ENCODE measurements at places on chromosomes 11 and 22.

DNA sequence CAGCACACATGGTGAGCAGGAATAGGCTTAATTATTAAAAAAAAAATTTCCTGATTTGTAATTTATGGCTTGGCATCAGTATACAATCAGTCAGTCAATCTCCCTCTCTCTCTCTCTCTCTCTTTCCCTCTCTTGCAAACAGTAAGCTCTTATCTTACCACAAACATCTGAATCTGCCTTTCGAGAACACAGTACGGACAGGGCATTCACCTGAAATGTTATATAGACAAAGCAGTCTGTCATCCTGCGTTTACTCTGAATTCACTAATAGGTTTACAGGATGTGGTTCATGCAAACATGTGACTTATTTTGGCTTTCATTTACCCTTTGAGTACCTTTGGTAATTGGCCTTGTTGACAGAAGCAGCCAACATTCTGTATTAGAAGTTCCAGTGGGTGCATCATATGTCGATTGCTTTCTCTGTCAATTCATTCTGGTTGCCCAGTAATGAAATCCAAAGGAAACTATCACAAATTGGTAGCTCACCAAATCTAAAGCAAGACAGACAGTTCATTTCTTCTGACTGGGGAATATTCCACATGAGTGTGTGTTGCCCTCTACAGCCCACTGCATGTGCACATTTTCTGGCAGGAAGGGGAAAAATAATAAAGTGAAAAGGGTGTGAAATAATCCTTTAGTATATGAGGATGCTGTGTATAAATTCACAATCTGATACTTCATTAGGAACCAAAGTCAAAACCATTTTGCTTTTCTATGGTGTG, 1058.2 kb downstream of the LRRC4C start:
- DNase-seq = no peak

- no peak for DNase-seq
Measured at GRCh38 chr11:76704171-76704948, 33.8 kb upstream of the LRRC32 start.

GRCh38 chr11:44760477-44760872, 33.7 kb downstream of the TSPAN18 start:
- no peak for DNase-seq

GRCh38 chr11:70278994-70279393, 8.5 kb downstream of the PPFIA1 start:
- no peak for DNase-seq

GRCh38 chr11:111635706-111636045, 33.4 kb downstream of the SIK2 start:
- DNase-seq = no peak

GRCh38 chr11:103744496-103745153, 291.8 kb upstream of the DDI1 start:
- no peak for DNase-seq

DNA sequence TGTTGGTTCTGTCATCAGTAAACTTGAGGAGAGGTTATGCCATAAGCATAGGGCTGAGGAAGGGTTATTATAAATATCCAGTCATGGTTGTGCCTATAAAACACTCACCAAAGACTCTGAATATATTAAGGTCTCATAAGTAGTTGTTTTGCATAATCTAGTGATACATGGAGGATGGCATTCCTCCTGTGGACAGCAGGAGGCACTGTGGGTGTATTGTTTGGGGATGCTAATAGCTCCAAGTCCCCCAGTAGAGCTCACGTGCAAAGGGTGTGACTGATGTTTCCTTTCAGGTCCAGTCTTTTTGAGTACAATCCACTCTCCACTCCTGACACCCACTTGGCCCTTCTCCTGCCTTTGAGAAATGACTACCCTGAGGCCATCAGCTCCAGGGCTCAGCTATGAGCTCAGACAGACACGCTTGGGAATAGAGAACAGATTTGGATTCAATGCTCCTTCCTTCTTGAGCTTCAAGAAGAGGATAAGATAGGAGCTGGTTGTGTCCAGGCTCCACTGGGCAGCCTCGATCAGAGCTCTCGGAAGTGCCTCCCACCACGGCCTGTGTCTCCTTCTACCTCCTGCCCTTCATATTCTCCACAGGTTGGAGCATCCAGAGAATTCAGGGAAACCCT, 85.2 kb upstream of the IGLL5 start:
- peak; percentile 20 for DNase-seq

DNA sequence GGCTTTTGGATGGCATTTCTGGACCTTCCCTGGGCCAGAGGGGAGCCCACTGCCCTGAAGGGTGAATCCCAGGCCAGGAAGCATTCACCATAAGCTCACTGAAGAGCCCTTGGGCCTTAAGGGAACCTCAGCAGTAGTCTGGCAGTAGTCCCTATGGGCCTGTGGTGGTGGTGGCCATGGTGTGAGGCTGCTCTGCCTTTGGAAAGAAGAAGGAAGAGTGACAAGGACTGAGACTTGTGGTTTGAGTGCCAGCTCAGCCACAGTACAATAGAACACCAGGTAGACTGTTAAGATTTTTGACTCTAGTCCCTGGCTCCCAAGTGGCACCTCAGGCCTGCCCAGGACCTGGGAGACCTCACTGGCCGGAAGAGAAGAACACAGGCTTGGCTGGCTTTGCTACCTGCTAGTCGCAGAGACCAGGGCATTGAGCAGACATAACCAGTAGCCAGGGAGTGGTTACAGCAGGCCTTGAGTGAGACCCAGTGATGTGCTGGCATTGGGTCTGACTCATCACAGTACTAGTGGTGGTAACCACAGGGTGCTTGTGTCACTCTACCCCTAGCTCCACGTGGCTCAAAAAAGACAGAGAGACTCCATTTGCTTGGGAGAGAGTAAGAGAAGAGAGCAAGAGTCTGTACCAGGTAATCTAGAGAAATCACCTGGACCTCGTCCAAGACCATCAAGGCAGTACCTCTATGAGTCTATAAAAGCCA, 259.8 kb upstream of the BLID start:
- no peak for DNase-seq

- no peak for DNase-seq
Measured at GRCh38 chr11:100151944-100152343, 535.1 kb upstream of the ARHGAP42 start.

GRCh38 chr11:8318536-8318935, 54.9 kb upstream of the LMO1 start:
- no peak for DNase-seq

DNA sequence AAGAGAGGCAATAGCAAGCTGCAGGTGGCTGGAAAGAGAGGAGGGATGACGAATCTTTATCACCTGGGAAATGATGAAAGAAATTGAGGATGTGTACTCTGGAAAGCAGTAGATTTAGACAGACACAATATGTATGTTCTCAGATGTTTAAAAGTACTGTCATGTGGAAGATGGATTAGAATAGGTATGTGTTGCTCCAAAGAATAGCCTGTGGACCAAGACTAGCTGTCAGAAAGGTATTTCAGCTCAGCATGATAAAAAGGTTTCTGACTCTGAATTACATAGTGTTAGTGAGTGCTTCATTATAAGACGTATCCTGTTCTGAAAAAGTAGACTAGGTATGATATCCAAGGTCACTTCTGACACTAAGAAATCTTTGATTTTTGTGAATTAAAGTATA, 322.4 kb downstream of the CNTN5 start:
- no peak for DNase-seq

DNA sequence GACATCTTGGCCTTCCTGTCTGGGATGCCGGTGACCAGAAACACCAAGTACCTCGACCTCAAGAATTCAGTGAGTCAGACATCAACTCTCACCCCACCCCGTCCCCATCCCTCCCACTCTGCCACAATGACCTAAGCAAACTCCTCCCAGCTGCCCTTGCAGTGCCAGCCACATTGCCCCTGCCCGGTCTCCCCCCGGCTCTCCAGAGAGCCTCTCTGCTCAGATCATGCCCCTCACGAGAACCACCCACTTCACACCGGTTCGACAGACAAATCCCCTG, 23.6 kb upstream of the MYRF start:
- DNase-seq = no peak

DNA sequence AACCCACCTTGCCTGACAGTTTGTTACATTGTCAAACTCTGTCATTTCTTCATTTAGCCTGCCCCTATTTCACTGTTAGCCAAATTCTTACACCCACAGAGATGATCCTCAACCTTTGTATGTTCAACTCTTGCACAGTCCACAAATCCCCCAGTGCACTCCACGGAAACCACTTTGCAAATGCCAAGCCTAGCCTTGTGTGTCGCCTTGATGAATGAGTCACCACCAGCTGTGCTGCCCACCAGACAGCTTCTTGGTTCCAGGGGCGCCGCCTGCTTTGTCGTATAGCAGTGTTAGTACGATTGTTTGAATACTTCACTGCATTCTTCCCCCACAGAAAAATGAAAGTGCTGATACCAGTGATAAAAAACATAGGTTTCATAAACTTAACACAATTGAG, 686.3 kb downstream of the NTM start:
- no peak for DNase-seq

DNA sequence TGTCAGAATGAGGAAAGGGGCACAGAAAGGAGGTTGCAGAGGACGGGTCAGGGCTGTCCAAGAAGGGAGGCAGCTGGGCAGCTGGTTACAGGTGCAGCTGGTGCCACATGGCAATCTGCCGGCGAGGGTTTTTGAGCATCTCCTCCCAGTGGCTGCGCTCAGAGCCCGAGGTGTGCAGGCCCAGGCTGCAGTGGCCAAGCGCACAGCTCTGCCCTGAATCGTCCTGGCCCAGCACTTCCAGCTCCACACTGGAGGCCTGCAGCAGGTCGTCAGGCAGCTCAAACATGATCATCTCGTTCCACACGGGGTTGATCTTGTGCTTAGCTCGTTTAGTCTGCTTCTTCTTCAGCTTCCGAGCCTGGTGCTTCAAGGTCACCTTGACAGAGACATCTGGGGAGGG, 42.2 kb downstream of the SYT13 start:
- no peak for DNase-seq

GRCh38 chr11:77381729-77382665, 80.5 kb upstream of the GDPD4 start:
- DNase-seq = no peak

DNA sequence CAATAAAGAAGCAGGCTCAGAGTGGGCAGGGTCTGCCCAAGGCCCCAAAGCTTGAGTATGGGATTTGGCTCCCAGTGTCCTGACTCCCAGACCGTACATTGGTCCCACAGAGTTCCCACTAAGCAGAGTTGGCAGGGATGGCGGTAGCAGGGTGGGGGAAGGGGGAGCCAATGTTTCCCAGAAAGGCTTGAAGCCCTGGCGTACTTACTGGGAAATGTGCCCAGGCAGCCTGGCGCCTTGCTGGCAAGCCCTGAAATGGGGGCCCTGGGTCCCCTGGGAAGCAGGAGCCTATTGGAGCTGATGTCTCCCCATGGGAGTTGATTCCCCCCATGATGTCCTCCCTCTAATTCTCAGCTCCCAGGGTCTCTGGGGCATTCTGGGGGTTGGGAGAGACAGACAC, 9.3 kb downstream of the ARHGEF17 start:
- DNase-seq = no peak

DNA sequence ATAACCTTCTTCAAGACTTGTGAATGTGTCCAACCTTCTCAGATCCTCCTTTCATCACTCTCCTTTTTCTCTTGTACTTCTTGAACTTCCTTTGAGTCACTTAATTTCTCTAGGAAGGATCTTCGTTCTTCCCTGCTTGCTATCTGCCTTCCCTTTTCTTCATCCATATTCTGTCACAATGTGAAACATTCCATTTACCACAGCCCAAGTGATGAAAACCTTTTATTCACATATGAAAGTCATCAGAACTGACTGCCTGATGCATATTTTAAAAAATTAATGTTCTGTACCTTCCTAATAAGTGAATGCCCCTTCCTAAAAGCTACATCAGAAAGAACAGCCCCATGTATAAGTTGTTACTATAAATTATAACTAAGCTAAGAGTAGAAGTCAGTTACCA, 520.4 kb upstream of the LUZP2 start:
- no peak for DNase-seq

DNA sequence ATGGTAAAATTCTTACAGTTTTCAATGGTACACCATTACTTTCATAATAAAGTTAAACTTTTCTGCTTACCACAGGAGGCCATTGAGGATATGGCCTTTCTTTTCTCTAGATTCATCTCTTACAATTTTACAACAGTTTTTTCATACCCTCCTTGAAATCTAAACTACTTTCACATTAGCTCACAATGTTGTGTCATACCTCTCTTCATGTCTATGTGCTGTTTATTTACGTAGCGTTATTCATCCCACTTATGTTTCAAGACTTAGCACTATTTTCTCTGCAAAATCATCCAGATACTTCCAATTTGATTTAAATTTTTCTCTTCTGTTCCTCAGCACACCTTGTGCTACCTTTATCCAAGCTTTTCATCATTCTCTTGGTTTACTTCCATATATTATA, 123.3 kb downstream of the METTL15 start:
- DNase-seq = no peak

- peak; percentile 50 for DNase-seq
Measured at GRCh38 chr22:49657275-49657973, 170.2 kb downstream of the BRD1 start.

DNA sequence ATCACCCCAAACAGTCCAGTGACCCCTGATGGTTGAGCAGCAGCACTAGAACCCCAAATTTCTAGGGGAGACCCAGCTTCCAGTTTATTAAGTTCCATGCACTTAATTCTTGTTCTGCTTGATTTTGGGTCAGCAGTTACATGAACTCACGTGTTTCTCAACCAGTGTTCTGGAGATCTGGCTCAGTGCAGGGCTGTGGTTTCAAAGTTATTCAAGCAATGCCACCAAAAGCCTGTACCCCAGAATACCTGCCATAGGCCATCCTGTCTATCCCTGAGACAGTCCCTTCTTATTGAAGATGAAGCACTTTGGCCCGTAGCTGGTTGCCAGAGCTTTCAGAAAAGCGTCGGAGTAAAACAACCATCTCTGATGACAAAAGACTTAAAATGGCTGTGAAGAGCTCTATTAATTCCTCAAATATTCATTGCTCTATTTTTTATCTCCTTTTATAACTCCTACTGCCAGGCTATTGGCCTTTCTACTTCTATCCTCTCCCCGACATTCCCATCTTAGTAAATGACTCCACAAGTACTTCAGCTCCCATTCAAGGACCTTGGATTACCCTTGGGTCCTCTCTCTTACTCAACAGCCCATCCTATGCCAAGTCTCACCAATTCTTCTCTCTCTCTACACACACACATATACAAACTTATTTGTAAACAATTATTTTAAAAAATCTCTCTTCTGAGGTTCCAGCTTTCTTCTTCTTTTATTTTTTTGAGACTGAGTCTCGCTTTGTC, 18.0 kb upstream of the VPREB1 start:
- no peak for DNase-seq

- no peak for DNase-seq
Measured at GRCh38 chr22:20610757-20611156, 103.3 kb downstream of the MED15 start.

GRCh38 chr11:48066881-48067800, 86.8 kb downstream of the PTPRJ start:
- DNase-seq = no peak

- no peak for DNase-seq
Measured at GRCh38 chr11:6438979-6439571, 1.7 kb downstream of the HPX start.

- DNase-seq = no peak
Measured at GRCh38 chr11:66334605-66335442, 1.4 kb downstream of the RIN1 start.

- DNase-seq = no peak
Measured at GRCh38 chr11:5749836-5750235, 4.2 kb upstream of the OR52N4 start.

- DNase-seq = no peak
Measured at GRCh38 chr11:8023831-8024555, 36.9 kb downstream of the EIF3F start.

- no peak for DNase-seq
Measured at GRCh38 chr22:32482708-32483107, 8.1 kb downstream of the FBXO7 start.

GRCh38 chr22:22111267-22111751, 128.7 kb upstream of the TOP3B start:
- DNase-seq = no peak

- no peak for DNase-seq
Measured at GRCh38 chr11:22666688-22667439, 453 bp downstream of the GAS2 start.
